Psoas muscle (tissue), 8 donors: ENCODE measurements at places on chromosomes 6 and 20. TPM values are rescaled to one million over a fixed set of nuclear protein-coding genes. Genes with fewer than 3 reads are reported as not detected.

BRD2 gene
- 124 TPM for total RNA-seq

DNA sequence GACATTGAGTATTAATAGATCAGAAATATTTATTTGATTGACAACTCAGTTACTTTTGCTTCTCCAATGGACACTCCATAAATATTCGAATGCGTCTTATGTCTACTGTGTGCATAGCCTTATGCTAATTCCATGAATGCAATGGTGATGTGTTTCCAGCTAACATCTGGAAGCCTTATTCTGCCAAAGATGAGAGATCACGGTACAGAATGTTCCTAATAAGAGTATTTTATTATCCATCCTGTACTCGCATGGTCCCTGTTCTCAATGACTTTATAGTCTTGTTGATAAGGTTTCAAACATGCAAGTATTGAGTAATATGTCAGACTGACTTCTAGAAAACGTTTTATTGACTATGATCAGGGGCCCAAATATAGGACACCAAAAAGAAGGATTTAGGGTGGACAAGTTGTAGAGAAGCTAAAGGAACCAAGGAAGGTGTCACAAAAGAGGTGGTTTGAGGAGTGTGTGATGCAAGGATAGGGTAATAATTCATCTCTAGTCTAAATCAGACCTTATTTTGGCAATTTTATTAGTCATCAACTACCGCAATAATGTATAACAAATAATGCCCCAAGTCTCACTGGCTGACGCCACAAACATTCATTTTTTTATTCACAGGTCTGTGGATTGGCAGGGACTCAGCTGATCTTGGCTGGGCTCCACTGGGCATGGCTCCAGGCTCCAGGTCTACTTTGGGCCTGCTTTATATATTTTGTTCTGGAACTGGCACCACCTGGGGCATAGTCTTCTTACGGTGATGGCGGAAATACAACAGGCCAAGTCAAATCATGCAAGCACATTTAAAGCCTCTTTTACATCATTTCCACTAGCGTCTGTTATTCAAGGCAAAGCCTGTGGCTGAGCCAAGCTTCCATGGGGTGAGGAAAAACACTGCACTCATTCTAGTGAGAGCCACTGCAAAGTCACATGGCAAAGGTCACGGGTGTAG, 24.5 kb upstream of the CD83 start:
- no peak for DNase-seq

GRCh38 chr6:151284012-151284411, 44.2 kb downstream of the AKAP12 start:
- DNase-seq: no peak

DNA sequence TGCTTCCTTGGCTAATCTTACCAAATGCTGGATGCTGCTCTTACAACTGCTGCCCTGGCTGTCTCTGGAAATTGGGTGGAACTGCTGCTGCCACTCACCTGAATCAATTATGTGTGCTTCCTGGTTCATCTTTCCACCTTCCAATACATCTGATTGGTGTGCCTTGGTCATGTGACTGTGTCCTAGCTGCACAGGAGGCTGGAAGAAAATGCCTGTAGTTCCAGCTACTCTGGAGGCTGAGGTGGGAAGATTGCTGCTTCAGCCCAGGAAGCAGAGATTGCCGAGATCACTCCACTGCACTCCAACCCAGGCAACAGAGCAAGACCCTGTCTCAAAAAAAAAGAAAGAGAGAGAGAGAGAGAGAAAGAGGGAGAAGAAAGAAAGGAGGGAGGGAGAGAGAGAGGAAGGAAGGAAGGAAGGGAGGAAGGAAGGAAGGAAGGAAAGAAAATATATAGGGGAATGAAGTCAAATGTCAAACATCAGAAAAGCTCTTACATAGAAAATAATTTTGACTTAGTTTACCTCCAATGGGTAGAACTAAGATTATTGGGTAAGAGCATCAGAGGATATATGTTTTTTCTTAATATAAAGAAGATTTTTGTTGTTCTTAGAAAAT, 14.1 kb upstream of the PPARD start:
- no peak for DNase-seq

DNA sequence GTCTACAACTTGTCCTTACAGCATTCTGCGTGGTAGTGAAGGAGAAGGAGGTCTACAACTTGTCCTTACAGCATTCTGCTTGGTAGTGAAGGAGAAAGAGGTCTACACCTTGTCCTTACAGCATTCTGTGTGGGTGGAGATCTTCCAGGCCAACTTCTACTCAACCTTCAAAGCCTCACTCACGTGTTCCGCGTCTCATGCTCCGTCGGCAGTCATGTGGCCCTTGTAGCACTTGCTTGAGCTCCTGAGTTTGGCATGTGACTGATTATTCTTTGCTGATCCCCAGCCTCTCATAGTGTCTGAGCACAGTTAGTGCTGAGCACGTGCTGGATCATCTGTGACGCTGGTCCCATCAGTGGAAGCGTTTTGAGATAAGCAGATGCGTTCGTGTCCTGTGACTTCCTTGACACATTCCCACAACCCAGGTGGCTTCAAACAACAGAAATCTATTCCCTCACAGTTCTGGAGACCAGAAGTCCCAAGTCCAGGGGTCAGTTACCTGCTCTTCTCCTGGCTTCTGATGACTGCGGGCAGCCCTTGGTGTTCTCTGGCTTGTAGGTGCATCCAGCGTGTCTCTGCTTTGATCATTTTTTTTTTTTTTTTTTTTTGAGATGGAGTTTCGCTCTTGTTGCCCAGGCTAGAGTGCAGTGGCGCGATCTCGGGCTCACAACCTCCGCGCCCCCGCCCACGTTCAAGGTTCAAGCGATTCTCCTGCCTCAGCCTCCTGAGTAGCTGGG, 2.6 kb downstream of the SS18L1 start:
- no peak for DNase-seq

DNA sequence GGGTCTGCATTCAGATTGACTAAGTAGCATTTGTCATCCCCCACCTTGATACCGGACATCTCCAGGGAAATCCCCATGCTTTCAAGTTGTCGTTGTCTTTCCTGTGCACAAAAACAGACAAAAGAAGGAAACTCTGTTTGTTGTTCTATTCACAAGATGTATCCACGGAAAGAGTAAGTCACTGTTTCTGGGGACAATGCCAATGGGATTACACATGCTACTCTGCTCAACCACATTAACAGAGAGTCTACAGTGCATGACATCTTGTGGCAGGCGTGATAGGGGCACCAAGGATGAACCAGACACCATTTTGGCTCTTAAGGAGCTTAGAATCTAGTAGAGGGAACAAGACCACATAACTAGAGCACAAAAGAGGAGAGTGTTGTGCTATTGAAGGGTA, 124.4 kb upstream of the NUP153 start:
- no peak for DNase-seq

GRCh38 chr6:36071714-36072113, 44.1 kb downstream of the MAPK14 start:
- no peak for DNase-seq

ECT2L gene
- not detected for total RNA-seq

TMEM74B gene
- total RNA-seq: 2.1 TPM

DNA sequence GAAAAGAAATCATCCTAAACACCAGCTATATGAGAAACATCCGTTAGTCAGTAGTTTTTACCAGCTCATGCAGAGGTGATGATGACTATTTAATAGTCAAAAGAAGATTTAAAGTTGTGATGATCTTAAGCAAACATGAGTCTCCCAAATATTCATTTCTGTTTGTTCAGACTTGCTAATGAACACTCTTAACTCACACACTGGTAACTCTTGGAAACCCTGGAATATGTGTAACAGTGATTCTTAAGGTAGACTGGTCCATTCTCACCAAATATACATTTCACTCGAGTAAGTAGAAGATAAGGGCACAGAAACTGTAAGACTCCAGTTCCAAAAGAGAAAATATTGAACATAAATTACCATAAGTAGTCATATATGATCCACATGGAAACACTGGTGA, 29.1 kb downstream of the RSPO3 start:
- DNase-seq: no peak

GRCh38 chr6:161792851-161793493, 519.1 kb upstream of the AGPAT4 start:
- DNase-seq: no peak
